ENCODE measurements at places on chromosomes 7 and 10.

GRCh38 chr7:6648066-6648814 is 11.1 kb downstream of the ZNF316 start:
- no peak for DNase-seq

- DNase-seq, result no peak
These were observed 21.3 kb downstream of the CHST15 start for GRCh38 chr10:124072106-124072505.

- DNase-seq, result no peak
These were observed 6.8 kb downstream of the FAM131B start for GRCh38 chr7:143355450-143356385.

GRCh38 chr7:71793251-71793650 is 618.9 kb downstream of the CALN1 start:
- DNase-seq, result peak; percentile 77

DNA sequence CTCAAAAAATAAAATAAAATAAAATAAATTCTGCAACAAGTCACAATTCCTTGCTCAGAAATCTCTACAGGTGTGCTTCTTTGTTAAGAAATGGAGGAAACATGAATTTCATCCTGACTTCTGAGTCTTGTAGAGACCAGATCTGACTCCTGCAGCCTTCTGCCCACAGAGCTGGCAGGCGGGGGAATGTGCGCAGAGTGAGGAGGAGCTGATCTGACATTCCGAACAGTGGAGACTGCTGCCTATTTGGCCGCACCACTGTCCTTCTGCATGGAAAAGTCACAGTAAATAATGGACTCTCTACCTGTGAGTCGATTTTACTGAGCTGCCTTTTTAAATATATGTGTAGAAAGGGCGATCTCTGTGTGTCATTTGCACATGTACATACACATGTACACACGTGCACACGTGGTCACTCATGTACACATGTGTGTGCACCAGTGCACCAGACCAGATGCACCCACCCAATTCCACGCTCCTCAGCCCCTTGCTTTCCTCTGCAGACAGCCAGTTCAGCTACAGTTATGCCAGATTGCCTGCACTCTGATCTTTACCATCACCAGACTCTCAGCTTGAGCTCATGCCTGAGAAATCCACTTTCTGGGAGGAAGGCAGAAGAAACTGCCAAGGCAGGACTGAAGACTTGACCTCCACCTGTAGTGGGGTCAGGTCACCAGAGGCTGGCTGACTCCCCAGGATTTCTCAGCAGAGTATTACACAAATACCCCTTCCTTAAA is 54.9 kb downstream of the IKZF1 start:
- DNase-seq, result no peak

DNA sequence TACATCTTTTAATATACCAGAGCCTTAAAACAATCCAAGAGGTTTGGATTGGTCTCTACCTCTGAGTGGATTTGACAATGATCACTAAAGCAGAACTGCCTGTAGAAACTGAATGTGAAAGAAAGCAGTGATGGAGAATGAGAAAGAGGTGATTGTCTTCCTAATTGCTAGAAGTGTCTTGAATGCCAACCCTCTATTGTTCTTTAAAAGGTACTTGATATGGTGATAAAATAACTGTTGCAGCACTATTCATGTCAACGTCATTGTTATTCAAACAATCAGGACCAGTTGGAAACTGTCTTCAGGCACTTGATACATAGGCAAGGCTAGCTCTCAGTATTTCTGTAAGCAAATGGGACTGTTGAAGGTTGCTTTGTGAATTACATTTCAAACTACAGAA is 47.9 kb upstream of the ITPRID1 start:
- no peak for DNase-seq

- DNase-seq, result no peak
These were observed 261.1 kb downstream of the AUTS2 start for GRCh38 chr7:69859342-69859741.

GRCh38 chr10:31129271-31129670 is 97.6 kb upstream of the ZNF438 start:
- DNase-seq, result peak; percentile 90

DNA sequence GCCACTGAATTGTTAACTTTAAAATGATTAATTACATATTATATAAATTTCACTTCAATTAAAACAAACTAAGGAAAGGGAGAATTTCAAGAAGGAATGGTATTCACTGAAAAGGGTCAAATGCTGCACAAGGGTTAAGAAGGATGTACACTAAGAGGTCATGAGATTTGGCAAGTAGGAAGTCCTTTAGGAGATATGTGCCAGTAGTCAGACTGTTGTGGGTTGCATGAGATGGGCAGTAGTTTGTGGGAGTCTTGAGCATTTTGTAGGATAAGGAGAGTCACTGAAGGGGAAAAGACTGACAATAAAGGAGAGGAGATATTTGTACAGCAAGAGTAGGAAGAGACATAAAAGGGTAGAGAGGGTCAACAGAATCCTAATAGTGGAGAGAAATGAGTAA is 12.4 kb upstream of the PTPN12 start:
- no peak for DNase-seq

DNA sequence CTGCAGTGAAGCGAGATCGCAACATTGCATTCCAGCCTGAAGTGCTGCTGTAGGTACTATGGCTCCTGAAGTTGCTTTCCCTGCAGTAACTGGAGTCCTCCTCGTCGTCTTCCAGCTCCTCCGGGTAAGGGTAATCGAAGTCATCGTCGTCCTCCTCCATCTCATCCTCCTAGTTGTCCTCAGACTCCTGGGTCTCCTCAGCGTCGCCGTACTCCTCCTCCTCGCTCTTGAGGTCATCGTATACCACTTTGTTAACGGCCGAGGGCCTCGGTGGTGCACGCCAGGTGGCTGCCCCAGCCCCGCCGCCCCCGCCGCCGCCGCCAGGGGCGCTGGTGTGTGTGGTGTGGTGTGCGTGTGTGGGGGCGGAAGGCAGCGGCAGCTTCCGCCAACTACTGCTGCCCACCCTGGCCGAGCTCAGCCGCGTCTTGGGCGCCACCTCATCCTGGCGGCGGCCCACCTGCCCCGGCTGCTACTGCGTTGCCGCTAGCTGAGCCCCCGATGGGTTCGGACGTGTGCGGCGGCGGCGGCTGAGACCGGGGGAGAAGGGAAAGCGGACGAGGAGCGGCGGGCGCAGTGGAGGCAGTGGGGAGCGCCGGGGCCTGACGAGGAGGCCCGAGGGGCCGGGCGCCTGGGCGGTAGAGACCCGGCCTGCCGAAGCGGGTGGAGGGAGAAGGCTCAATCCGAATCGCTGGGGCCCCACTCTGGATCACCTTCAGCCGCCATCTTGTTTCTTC is 11.8 kb upstream of the ACBD5 start:
- no peak for DNase-seq

GRCh38 chr7:107638594-107638993 is 22.0 kb upstream of the SLC26A4 start:
- DNase-seq, result no peak

DNA sequence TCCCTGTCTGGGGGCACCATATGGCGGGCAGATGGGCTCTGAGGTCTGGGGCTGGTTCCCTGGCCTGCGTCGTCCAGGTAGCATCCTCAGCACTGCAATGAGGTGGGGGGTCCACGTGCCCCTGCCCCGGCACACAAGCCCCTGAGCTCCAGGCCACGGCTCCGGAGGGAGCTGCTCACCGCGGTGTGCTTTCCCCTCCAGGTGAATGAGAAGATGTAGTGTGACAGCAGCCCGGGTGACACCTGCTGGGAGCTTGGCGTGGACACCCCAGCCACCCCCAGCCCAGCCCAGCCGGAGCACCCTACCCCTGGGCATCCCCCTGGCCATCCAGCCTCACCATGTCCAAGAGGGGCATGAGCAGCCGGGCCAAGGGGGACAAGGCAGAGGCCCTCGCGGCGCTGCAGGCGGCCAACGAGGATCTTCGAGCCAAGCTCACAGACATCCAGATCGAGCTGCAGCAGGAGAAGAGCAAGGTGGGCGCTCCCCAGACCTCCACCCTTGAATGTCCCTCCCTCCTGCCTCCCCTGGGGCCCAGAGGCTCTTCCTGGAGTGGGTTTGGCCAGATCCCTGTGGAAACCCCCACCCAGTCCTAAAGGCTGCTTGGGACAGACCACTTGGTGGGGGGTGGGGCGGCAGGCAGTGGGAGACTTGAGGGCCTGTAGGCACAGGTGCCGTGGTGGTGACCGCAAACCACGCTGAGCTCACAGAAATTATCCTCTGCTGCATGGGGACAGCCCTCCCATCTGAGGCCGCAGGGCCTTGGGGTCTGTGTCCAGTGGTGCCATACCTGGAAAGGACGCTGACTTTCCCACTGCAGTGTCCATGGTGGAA is 38.9 kb downstream of the JAKMIP3 start:
- no peak for DNase-seq

- no peak for DNase-seq
These were observed 52.9 kb downstream of the STK32C start for GRCh38 chr10:132254841-132255240.

GRCh38 chr10:102068216-102068615 is 3.1 kb downstream of the HPS6 start:
- no peak for DNase-seq

DNA sequence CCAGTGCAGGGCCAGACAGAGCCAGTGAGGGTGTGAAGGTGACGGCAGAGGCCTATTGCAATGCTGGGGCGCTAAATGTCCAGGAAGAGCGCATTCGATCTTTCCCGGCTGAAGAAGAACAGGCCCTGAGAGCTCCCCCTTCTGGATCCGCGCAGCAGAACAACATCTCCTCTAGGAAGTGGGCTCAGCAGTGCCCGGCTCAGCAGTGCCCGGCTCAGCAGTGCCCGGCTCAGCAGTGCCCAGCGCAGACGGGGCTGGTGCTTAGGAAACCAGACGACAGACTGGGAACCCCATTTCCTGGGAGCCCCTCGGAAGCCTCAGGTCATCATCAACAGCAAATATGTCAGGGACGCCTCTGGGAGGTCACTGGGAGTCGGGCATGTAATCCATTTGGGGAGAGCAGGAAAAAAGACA is 4.7 kb upstream of the NOS3 start:
- DNase-seq, result no peak

DNA sequence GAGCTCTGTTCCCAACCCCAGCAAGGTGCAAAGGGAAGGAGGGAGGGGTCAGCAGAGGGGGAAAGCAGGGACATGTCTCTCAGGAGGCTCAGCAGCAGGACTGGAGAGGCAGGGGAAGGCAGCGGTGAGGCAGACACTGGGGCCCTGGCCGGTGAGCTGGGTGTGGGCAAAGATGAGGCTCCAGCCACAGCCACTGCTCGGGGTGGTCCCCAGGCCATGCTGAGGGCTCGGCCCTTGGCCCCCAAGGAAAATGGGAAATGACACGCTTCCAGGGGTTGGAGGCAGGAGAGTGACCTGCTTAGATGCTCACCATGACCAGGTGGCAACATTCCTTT is 35.4 kb upstream of the CHST15 start:
- no peak for DNase-seq

- no peak for DNase-seq
These were observed 1071.5 kb upstream of the C7orf33 start for GRCh38 chr7:147519062-147519461.

DNA sequence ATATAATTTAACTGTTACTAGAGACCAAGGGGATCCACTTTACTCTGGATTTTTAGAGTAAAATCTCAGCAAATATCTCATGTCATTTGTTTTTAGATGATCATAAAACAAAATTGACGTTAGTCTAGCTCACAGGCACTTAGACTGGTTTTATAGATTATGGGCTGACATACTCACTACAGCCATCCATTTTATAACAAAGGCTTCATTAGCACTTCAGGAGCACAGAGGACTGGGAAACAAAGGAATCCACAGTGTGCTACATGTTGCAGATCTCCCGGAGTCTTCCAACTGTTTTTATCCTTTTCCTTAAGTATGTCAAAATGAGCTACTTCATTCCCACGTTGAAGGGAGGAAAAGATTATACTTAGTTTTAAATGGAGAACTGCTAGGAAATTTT is 15.9 kb upstream of the SCRN1 start:
- no peak for DNase-seq

GRCh38 chr7:6477318-6477660 is 29.5 kb upstream of the DAGLB start:
- no peak for DNase-seq

DNA sequence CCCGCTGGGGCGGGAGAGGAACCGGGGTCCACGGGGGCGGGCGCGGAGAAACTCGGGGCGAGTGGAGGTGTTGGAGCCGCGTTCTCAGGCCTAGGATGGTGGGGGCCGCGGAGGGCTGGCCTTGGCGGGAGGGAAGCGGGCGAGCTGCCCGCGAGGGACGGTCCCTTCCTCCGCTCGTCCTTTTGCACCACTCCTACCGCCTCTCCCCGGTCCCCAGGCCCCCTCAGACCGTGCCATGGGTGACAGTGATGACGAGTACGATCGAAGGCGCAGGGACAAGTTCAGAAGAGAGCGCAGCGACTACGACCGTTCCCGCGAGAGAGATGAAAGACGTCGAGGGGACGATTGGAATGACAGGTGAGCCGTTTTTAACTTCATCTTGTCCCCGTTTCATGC is 451 bp downstream of the SRRT start:
- no peak for DNase-seq

DNA sequence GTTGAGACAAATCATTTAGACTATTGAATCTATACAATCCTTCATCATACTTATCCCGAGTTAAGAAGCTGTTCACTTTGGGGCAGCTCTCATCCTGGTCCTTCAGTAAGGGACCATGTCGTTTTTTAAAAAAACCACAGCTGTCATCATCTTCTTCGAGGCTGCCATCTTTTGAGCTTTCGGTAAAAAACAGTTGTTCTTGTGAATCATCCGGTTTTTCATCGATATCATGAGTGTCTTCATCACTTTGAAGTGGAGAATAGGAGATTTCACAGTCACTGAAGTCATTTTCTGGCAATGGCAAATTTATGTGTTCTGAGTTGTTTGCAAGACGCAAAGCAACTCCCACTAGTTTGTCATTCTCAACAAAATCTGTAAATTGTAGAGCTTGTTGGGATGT is 3.9 kb downstream of the DCLRE1A start:
- DNase-seq, result no peak

GRCh38 chr7:17159500-17160037 is 138.9 kb upstream of the AHR start:
- no peak for DNase-seq

GRCh38 chr7:42070068-42070467 is 166.9 kb downstream of the GLI3 start:
- no peak for DNase-seq

GRCh38 chr10:11301571-11302111 is 284.0 kb downstream of the CELF2 start:
- DNase-seq, result no peak

- no peak for DNase-seq
These were observed 104.7 kb downstream of the SFMBT2 start for GRCh38 chr10:7306147-7306546.

DNA sequence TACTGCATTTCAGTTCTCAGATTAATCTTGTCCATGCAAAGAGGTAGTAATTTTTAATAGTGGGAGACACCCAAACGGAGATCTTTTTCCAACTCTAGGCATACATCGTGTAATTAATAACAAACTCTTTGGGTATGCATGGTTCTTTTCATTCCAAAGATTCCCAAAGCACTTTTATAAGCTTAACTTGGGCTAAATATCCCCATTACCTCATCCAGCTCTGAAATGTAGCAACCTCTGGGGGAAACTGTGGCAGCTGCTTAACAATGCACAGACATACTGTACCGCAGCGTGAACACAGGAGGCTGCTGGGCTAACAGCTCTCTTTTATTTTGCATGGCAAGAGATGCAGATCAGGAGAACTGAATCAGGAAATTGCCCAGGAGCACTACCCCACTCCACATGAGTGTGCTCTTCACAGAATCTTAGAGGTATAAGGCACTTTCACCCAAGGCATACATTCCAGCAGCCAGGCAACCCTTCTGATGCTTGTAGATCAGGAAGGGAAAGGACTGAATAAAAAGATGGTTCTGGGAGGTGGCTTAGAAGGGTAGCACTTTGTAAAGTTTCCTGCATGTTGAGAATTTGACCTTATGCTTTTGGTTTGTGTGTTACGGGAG is 114.4 kb upstream of the GLI3 start:
- DNase-seq, result peak; percentile 82
